Stimulated activated CD4-positive, alpha-beta T cell treated with anti-CD3 and anti-CD28 coated beads, TNF-alpha, amount 100 ng/mL, for 1 hour (primary cell): ENCODE measurements at places on chromosomes 7 and 10.

DNA sequence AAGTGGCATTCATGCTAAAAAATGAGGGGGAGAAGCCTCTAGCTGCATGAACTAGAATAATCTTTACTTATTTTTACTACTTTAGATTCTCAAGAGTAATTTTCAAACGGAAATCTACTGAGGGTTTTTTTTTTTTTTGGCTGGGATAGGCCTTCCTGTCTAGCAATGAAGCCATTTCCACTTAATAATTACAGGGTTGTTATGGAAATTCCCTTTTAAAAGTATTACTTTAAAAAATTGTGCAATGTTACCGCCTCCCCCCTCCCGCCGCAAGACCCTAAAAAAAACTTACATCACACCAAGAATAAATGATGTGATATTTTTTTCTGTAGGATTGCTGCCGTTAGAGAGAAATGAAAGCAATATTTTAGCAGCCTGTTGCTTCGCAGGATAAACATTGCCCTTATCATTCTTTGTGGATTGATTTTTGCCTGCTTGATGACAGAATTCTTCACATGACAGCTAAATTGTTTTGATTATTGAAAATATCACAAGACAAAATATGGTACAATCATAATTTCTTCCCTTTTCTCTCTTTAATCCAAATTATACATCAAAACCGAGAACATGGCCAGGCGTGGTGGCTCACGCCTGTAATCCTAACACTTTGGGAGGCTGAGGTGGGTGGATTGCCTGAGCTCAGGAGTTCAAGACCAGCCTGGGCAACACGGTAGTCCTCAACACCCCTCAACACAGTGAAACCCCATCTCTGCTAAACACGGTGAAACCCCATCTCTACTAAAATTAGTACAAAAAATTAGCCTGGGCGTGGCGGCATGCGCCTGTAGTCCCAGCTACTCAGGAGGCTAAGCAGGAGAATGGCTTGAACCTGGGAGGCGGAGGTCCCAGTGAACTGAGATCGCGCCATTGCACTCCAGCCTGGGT is 32.8 kb downstream of the ARL4A start:
- no peak for DNase-seq

GRCh38 chr10:8044331-8044907 is 10.1 kb upstream of the GATA3 start:
- no peak for DNase-seq

DNA sequence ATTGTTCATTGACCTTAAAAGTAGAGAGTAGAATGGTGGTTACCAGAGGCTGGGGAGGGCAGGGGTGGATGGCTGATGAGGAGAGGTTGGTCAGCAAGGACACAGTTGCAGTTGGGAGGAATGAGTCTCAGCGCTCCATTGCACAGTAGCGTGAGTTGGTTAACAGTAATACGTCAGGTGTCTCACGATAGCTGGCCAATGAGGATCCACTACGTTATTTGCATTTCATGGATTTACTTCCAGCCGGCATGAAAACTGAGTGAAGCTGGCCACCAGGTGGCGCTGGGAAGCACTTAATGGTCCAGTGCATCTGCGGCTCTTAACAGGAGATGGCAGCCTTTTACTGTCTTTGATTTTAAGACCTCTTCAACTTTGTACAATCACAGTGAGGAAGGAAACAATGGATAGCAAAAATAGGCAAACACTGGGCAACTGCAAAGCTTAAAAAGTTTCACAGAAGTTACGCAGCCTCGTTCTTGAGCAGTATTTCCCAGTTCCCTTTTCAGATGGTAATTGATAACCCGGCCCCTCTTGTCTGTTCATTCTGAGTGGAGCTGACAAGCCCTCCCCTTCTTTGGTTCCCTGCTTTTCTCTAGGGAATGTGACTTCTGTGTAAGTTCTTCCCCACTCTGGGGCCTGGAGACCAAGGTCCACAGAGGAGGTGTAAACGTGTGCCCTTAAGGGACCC is 23.7 kb downstream of the AKR1E2 start:
- DNase-seq: peak; percentile 71

GRCh38 chr10:31599626-31600504 is 280.8 kb downstream of the ZEB1 start:
- no peak for DNase-seq

DNA sequence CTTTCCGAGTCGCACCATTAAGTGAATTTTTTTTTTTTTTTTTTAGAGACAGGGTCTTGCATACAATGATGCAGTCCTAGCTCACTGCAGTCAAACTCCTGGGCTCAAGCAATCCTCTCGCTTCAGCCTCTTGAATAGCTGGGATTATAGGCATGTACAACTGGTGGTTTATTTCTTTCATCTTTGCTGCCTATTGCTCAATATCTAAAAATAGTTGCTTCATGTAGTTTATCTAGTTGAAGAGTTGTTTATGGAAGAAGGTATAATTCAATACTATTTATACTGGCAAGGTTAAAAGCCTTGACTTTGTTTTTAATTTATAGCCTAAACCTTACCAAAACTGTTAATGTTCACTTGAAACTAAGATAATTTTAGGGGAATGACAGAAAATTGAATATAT is 66.9 kb downstream of the SEMA3D start:
- DNase-seq: no peak

- DNase-seq: no peak
Measured at GRCh38 chr10:71970869-71971268, 6.7 kb downstream of the CHST3 start.

DNA sequence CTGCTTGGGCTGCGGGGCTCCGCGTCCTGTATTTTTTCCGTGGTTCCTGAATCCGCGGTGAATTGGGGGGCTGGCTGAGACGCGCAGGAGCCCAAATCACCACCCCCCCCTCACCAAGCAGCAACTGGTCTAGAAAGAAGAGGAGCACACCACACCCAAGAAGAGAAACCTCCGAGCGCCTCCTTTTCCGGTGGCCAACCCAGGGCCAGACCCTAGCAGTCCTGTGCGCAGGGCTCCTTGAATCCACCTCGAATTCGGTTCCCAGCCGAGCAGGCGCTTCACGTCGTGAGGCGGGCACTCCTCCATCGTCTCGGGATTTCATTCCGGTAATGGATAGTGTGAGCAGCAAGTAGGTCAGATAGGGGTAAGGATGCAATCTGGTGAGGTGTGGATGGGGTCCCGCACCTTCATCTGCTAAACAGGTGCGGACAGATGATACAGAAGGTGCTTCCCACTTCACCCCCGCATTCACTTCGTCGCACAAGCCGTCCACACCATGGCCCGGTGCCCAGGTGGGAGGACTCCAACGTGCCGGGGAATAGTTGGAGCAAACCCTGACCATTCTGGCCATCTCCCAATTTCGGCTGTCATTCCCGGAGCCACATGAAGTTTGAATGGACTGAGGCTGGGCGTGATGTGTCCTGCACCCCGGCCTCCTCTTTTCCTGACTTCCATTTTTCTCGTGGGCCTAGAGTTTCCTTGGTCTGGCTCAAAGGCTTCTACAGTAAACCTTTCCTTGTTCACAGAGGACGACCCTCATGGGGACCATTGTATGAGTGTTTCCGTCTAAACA is 19.8 kb upstream of the ZNF273 start:
- DNase-seq: no peak
